Hippocampal formation (tissue), 2 donors: ENCODE measurements at places on chromosomes 12 and 14.

GRCh38 chr14:32171469-32171868, 30.4 kb upstream of the RNU6-7 start:
- no peak for DNase-seq

GRCh38 chr14:21902561-21903181, 229.1 kb upstream of the OR4E1 start:
- DNase-seq, result peak; percentile 40

DNA sequence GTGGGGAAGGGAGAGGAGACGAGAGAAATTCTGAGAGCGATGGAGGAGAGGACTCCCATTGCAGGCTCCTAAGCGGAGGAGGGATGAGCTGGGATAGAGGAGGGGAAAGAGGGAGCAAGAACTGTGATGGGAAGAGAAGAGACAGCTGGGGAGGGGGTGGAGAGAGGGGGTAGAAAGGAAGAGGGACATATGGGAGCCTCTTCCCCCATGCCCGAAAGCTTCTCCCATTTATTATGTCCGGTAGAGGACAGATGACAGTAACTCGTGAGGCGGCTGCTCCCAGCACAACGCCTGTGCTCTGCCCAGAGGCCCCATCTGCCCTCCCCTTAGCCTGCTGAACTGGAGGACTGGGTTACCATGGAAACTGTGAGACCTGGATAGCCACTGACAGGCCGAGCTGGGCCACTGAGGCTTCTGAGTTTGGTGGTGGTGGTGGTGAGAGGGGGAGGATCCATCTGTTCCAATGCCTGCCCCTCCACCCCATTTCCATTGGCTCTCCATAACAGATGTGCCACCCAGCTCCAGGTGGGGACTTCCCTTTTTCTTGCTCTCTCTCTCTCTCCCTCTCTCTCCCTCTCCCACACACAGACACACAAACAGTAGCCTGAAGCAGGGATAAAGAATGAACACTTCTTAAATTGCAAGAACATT, 8.3 kb downstream of the CPNE6 start:
- DNase-seq, result peak; percentile 20

DNA sequence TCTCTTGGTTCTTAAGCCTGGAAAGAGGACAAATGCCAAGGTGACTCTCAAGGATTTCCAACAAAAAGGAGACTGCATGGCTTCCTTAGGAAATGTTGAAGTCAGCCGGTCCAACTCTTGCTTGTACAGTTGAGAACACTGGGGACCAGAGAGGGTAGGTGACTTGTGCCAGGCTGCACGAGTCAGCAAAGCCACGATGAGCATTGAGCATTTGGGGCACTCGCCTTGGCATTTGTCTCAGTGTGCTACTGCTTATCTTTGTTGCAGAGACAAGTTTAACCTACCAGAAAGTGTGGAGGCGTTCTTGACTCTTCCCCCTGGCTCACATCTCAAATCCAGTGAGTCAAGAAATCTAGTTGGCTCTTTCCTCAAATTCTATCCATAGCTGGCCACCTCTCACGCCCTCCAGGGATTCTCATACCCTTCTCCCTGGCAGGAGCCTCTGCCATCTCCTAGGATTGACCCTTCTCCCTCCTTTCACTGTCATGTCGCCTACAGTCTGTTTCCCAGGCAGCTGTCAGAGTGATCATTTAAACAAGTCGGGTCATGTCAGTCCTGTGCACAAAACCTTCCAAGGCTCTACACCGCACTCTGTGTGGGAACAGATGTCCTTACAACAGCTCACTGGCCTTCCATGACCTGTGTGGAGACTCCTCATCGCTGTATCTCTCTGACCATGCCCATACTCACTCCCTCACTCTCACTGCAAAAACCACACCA, 17.2 kb upstream of the KRT83 start:
- DNase-seq, result no peak

GRCh38 chr12:12582895-12583303, 20.2 kb upstream of the DUSP16 start:
- DNase-seq, result no peak

DNA sequence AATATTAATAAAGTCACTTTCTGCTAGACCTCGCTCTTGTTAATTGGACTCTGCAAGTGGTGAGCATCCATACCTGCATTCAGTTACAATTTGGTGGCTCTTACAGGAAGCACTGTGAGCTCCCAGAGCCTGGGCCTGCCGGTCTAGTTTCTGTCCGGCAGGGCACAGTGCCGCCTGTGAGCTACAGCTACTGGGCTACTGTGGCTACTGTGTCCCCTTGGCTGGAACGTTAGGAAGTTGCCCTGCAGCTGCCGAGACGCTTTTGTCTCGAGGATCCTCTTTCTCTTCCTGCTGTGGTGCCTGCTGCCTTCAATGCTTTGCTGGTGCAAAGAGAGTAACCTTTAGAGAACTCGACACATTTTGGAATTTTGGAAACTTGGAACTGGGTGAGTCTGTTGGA, 44.6 kb upstream of the PTGDR start:
- DNase-seq, result no peak

- DNase-seq, result no peak
Measured at GRCh38 chr14:23101986-23102625, 2.7 kb downstream of the CIROP start.

DNA sequence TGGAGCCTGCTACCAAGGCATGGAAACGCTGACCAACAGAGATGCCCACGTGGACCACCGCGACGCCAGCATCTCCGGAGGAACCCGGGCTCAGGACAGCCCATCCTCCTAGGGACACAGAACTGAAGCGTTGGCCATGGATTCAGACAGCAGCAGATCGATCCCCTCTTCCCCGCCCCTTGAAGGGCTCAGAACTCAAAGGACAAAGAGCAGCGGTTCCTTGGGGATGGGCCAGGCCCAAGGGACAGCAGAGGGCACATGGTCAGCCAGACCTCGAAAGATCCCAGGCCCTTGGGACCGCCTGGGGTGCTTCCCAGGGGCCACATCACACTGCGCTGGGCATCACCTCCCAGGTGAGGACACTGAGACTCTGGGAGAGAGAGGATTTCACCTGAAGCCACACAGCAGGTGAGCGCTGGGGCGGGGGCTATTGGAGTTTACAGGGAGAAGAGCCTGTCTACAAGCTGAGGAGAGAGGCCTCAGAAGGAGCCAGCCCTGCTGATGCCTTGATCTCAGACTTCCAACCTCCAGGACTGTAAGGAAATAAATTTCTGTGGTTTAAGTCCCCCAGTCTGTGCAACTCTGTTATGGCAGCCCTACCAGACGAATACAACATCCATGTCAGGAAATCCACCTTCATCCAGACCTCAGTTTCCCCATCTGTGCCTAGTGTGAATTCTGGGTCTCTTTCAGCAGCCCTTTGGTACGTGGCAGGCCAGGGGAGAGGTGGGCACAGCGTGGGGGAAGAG, 49.4 kb downstream of the CCNK start:
- no peak for DNase-seq

DNA sequence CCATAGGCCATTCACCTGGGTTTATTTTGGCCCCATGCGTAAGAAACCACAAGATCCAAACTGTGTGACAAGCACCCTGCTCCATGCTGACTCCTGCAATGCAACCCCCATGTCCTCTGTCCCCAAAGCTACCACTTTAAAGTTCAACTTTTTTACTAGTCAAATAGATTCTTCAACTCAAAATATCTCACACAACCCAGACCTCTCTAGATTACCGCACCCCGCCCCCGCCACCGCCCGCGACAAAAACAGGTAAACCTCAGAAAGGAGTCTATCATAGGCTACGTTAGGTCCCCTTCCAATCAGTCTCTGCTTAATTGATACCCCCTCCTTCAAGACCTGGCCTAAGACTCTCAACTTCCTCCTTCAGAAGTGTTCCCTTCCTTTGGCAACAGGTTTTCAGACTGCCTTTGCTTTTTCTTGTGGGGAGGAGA, 2.2 kb downstream of the ZFP36L1 start:
- DNase-seq, result no peak
